Right ventricle myocardium inferior (tissue), 1 donor: ENCODE measurements at places on chromosomes 2 and 18. TPM values are rescaled to one million over a fixed set of nuclear protein-coding genes. Genes with fewer than 3 reads are reported as not detected.

Gene GAREM1
- 22.7 TPM for total RNA-seq

GRCh38 chr2:130327703-130328527 is 14.8 kb upstream of the IMP4 start:
- no peak for DNase-seq

- DNase-seq = no peak
Observed at GRCh38 chr2:144412709-144413108, 107.2 kb downstream of the ZEB2 start.

Gene PRKCE
- 17.8 TPM for total RNA-seq

- no peak for DNase-seq
Observed at GRCh38 chr2:4256351-4256750, 553.0 kb downstream of the DCDC2C start.

Gene HOXD13
- total RNA-seq = not detected

Gene ADD2
- 2.3 TPM for total RNA-seq

Gene DYNAP
- not detected for total RNA-seq
